ENCODE measurements at places on chromosomes 1 and 21. TPM values are rescaled to one million over a fixed set of nuclear protein-coding genes. Genes with fewer than 3 reads are reported as not detected.
A peak's percentile ranks its signal among the peaks of the same experiment; 100 is the strongest.

The RAP1A gene
- total RNA-seq, result 121 TPM

GRCh38 chr1:85179522-85179921 lies 21.3 kb downstream of the SYDE2 start:
- DNase-seq, result no peak

The EPHX1 gene
- total RNA-seq, result 29.0 TPM

GRCh38 chr1:45530632-45531135 lies 9.0 kb upstream of the PRDX1 start:
- no peak for DNase-seq

DNA sequence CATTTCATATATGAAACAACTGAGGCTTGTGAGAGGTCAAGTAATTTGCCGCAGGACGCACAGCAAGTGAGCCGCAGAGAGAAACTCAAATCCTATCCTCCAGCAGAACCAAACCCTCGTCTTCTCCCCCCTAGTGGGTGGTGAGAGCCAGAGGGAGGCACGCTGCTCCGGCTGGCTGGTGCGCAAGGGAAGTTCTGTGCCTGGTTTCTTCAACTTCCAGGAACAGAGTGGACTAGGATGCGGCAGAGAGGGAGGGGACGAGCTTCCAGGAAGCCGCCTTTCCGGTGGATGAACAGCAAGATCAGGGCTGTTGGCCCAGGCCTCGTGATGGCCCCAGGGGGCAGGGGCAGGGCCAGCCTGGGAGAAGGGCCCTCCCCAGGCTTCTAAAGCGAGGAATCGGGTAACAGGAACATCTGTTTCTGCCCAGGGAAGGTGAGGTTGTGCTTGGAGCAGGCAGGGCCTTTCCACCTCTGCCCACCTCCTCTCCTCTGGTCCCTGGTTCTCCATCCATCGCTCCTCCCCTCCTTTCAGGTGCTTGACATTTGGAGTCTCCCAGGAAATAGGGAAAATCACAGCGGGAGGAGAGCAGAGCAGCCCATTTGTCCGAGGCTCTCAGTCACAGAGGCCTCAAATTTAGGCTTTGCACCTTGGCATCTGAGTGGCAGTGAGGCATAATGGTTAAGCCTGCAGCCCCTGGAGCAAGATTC lies 16.8 kb upstream of the PDIK1L start:
- peak; percentile 55 for DNase-seq

DNA sequence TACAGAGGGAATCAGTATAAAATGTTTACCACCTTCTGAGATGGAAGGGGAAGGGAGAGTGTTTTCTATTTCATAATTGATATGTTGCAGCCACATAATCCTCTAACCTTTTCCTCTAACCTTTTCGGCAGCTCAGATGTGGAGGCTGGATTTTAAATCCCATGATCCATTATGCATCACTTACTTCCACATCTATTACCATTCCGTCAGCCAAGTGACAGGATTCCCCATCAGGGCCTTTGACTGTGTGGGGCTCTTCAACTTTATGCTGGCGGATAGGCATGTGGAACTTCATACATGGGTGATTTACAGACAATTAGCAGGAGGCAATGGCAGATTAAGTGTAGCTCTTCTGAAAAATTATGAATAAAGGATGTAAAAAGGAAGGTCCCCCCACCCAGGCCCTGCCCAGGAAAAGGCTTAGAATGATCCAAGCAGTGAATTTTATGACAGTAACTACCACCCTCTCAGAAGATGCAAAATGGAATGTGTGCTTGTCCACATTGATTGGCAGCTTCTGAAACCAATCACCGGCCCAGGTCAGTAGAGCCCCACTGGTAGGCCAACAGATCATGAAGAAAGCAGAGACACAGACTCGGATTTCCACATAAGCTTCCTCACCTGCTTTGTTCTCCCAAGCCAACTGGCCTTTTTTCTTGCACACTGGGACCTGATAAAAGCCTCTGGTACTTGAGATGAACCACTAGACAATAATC lies 147.0 kb downstream of the ST6GALNAC5 start:
- no peak for DNase-seq

The GREM2 gene
- not detected for total RNA-seq

- peak; percentile 67 for DNase-seq
Observed at GRCh38 chr1:168774241-168774640, 45.2 kb upstream of the DPT start.

GRCh38 chr1:6969762-6970161 lies 184.5 kb downstream of the CAMTA1 start:
- no peak for DNase-seq

DNA sequence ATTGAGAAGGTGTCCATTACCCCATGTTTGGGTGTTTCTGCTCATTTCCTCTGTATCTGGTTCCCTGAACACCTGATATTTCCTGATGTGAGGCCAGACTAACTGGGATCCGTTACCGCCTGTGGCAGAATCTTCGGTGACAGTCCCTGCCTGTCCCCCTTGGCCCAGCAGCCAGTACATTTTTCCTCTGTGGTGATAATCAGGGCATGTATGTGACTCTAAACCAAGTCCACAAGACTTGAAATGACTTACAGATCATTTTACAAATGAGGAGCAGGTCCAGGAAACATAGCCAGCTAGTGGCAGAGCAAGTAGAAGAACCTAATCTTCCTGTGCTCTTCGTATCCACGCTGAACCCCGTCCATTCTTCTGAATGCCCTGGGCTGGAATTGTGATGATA lies 143.5 kb upstream of the IPO9 start:
- no peak for DNase-seq

DNA sequence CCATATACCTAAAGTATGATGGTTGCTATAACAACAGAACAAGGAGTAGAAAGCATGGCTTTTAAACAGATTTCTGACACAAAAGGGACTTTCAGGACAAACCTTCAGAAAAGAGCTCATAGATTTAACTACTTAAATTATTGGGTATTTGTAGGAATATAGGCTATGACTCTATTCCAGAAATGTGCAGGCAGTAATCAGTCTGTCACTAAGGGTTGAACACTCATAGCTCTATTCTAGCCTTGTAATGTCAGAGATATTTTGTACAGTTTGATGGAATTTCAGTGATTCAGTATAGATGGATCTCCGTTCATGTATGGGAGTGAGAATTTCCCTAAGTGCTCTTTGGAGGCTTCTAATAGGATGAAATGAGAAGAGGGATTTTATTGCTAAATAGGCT lies 82.8 kb downstream of the EXTL2 start:
- no peak for DNase-seq

DNA sequence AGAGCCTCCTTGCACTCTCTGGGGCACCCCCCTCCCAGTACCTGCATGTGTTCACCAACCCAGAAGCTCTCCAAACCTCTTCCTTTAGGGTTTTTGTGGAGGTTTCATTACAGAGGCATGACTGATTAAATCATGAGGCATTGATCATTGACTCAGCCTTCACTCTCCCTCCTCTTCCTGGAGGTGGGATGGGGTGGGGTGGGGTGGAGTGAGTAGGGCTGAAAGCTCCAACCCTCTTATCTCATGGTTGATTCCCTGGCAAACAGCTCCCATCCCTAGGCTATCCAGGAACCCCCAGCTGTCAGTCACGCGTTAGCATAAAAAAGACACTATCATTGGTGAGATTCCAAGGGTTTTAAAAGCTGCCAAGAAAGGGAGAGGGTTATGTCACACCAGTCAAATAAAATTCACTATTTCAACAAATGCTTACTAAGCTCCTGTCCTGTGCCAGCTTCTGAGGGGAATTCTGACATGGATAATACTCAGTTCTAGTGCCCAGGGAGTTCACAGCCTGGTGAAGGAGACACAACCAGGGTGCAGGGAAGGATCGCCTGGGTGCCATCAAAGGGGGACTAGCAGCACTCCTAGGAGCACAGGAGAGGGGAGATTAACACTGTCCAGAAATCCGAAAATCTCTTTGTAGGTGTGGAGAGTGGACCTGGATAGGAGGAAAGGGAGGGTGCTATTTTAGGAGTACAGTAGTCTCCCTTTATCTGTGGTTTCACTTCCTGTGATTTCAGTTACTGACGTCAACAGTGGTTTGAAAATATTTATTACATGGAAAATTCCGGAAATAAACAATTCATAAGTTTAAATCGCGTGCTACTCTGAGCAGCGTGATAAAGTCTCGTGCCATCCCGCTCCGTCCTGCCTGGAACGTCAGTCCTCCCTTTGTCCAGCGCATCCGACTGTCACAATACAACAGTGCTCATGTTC lies 6.8 kb upstream of the IL24 start:
- no peak for DNase-seq

The PTGER3 gene
- total RNA-seq, result 1.7 TPM

The NHLH1 gene
- not detected for total RNA-seq

- DNase-seq, result no peak
Observed at GRCh38 chr1:37255136-37255795, 219.1 kb upstream of the ZC3H12A start.

The PGM1 gene
- total RNA-seq, result 361 TPM

DNA sequence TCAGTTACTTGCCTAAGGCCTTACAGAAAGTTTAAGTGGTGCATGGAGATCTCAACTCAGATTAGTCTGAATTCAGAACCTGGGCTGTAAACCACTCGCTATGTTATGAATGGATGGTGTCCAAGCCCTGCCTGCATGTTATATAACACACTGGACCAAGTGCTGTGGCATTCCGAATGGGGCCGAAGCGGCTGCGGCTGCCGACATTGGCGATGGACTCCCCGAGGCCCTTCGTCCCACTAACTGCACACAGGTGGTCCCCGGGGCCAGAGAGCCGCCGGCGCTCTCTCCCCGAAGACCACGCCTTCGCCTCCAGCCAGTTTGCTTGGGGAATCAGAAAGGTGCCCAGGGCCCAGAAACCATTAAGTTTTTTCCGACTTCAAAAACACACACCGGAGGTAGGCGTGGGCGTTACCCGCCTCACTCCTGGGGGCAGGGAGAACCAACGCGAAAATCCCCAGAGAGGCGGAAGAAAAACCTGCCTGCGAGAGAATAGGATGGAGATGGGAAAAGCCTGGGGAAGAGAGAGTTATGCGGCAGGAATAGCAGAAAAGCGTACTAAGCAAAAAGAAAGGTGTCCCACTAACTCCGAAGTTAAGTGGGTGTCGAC lies 579 bp upstream of the TENT5C start:
- peak; percentile 40 for DNase-seq

GRCh38 chr1:206590025-206590758 lies 22.1 kb downstream of the EIF2D start:
- DNase-seq, result no peak

DNA sequence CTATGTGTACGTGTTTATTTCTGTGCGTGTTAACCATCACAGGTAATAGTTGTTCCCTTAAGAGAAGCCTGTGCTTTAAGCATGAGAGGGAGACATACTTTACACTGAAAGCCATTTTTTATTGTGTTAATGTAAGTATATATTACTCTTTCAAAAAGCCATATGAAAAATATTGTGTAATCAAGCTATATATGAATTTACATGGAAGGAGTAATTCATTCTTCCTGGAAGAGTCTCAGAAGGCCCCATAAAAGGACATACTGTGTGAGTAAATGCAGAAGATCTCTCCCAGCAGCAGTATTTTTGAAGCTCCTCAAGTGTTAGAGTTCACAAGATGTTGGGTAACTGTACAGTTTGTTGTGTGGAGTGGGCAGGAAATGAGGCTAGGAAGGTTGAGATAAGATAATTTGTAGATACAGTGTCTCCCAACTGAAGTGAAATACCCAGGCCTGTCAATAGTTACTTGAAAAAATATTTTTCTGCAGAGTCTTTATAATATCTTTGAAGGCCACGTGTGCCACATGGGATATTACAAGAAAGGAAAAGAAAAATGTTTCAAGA lies 138.3 kb downstream of the PTGER3 start:
- DNase-seq, result no peak

The TRIM67 gene
- total RNA-seq, result not detected

The DCST2 gene
- not detected for total RNA-seq

The GPR3 gene
- 0.88 TPM for total RNA-seq

GRCh38 chr1:36775716-36776115 lies 258.6 kb downstream of the GRIK3 start:
- DNase-seq, result no peak

Data from heart left ventricle (tissue), 16 donors.